CD8-positive, alpha-beta T cell (primary cell): ENCODE measurements at places on chromosomes 7 and 10.

DNA sequence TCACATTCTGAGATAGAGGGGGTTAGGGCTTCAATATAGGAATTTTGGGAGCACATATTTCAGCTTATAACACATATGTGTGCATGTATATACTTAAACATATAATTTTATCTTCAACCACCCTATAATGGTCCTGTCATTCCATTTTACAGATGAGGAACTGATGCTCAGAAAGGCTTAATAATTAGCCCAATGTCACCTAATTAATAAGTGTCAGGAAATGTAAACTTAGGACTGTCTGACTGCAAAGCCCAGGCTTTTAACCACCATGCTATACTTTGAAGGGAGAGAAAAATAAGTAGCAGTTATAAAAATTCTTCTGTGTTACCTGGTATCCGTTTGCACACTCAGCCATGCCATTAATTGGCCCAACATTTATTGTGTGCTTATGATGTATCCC, 172.6 kb downstream of the SKIDA1 start:
- DNase-seq = no peak

DNA sequence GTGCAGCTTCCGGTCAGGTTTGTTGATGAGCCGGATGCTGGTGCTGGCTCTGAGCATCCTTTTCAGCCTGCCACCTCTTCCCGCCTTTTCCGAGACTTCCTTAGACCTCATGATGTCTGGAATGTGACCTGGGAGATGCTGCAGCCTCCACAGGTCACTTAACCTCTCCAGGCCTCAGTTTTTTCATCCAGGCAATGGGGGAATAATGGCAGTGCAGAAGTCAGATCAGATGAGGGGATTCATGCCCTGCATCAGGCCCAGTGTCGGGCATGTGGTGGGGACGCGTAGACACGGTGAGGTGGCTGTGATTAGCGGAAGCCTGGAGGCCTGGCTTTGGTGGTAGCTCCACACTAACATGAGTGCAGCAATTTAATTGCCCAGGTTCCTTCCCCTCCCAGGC, 24.6 kb downstream of the PFKFB3 start:
- no peak for DNase-seq

DNA sequence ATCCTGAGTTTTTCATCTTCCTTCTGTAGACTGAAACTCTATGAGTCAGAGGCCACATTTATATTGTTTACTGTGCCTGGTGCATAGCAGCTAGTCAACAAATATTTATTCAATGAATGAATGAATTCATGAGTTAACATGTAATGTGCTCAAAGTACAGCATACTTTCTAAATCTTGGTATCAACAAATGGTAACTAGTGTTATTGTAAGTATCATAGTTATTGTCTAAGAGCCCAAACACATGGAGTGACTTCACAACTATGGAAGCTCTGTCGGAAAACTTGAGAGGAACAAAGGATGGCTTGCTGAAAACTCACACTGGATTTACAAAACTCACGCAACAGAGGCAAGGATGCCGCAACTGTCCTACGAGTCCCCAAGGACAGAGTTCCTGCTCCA, 35.9 kb downstream of the DENND2A start:
- no peak for DNase-seq

GRCh38 chr7:150788474-150789269, 11.5 kb downstream of the TMEM176B start:
- no peak for DNase-seq

GRCh38 chr7:57343901-57344622, 105.9 kb upstream of the ZNF716 start:
- DNase-seq = no peak

DNA sequence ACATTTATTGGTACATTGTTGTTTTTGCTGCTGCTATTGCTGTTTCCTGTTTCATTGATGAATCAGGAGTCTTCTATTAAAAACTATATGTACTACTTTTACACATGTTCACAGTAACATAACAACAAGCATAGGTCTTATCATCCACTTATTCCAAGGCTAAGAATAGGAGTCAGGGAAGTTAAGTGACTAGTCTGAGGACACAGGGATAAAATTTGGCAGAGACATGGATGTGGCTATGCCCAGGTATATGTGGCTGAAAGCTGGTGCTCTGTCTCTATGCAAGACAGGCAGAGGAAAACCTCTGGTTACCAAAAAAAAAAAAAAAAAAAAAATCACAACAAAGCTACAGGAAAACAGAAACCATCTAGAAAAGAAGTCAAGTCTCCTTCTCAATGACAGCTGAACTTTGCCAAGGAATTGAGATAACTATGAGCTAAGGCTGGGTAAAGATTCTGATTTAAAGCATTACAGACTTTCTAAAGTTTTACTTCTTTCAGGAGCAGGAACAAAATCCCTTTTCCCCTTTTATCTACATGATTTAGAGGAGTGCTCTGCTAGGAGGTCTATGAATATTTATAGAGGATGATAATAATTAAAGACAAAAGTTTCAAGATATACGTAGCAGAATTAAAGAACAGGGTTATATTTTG, 70.0 kb downstream of the GPR141 start:
- DNase-seq = no peak

- no peak for DNase-seq
These were observed 894.8 kb downstream of the REEP3 start for GRCh38 chr10:64416011-64416410.
